ENCODE measurements at places on chromosomes 16 and 17. TPM values are rescaled to one million over a fixed set of nuclear protein-coding genes. Genes with fewer than 3 reads are reported as not detected.

Gene TOX3
- total RNA-seq, result not detected

Gene NAGS
- total RNA-seq, result 16.2 TPM

Gene SEPTIN1
- total RNA-seq, result not detected

Gene AIPL1
- total RNA-seq, result not detected

Gene CAVIN1
- 351 TPM for total RNA-seq

Gene SIRT7
- total RNA-seq, result 15.0 TPM

- no peak for DNase-seq
Measured at GRCh38 chr17:45393411-45393810, 39.3 kb downstream of the ARHGAP27 start.

DNA sequence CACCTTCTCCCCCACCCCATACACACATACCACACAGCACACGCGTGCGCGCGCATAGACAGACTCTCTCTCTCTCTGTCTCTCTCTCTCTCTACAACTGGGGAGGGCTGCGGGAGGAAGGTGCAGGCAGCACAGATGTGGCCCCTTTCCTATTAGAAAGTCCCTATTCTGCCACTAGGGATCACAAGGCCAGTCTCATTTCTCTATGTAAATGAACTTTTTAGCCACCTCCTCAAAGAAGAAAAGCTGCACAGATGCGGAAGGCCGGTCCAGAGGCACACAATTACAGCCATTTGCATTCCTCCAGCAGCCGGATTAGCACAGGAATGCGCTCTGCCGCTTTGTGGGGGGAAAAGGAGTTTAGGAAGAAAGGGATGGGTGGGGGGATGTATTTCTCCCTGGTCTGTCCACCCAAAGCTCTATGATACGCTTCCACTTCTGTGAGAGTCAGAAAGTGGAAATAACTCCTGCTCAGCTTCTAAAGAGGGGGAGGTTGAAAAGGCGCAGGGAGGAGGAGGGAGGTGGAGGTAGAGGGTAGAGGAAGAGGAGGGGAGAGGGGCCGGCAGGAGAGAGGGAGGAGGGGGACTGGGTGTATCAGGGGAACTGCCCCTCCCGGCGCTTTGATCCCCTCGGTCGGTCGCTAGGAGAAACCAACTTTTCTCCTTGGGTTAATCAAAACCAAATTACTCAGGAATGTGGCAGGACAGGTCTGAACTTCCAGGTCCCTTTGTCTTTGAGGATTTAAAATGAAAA lies 11.7 kb downstream of the ZFHX3 start:
- no peak for DNase-seq

DNA sequence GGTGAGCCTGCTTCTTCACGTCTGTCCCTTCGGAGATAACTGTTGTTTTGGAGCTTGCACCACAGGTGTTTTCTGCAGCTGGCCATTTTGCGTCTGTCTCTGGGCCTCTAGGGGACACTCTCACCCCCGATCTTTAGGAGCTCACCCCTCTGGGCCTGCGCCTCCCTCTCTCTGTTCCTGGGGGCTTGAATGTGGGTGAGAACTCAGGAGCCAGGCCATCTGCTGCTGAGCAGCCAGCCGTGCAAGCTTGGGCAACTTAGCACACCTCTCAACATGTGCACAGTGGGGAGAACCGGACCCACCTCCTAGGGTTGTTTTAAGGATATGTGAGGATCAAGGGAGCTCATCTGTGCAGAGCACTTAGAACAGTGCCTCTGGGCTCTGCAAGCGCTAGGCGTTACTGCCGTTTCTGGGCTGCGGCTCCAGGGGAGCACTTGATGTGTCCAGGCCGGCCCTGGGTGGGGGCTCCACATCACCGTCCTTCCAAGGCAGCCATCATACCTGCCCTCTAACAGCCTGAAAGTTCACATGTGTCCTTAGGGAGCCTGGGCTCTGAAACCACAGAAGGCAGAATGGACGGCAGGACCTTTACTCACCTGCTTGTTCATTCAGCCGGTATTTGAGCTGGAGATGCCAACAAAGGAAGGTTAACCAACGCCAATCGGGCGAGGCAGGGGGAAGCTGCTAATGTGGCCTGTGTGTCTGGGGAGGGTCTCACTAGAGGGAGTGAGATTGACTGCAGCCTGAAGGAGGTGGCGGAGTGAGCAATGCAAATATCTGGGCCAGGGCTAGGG lies 66.3 kb downstream of the MRC2 start:
- DNase-seq, result peak; percentile 73

DNA sequence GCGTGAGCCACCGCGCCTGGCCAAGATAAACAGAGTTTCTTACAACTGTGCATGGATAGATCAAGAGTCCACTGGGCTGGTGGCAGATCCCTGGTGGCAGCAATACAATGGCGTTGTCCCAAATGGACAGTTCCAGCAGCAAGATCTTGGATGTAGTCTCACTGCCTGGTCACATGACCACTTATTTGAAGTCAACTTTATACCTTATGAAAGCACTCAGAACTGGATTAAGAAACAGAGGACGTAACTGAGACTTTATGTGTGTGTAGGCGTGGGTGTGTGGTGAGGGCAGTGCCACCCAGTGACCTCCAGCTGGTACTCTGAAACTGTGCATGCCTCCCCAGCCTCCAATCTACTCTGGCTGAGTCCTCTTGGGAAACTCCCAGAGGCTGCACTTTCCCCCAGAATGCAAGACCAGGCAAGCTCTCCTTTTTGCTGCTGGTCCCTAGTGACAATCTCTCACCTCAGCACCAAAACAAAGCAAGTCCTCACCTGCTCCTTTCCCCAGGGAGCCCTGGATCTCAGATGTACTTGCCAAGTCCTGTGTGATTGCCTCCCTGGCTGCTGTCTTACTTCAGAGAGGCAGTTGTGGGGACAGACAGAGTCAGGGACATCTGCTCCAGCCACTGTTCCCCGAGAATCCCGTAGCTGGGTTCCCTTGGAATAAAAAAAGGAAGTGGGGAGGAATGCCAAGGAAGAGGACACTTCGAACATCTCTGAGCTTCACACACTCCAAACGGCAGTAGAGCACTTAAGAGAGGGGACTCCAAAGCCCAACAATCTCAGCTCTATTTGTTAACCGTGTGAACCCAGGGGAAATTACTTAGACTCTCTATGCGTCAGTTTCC lies 11.7 kb upstream of the ST6GALNAC2 start:
- DNase-seq, result peak; percentile 99

- DNase-seq, result no peak
Measured at GRCh38 chr17:17503566-17504130, 7.5 kb upstream of the RASD1 start.

GRCh38 chr16:17270683-17271109 lies 200.1 kb downstream of the XYLT1 start:
- DNase-seq, result no peak

DNA sequence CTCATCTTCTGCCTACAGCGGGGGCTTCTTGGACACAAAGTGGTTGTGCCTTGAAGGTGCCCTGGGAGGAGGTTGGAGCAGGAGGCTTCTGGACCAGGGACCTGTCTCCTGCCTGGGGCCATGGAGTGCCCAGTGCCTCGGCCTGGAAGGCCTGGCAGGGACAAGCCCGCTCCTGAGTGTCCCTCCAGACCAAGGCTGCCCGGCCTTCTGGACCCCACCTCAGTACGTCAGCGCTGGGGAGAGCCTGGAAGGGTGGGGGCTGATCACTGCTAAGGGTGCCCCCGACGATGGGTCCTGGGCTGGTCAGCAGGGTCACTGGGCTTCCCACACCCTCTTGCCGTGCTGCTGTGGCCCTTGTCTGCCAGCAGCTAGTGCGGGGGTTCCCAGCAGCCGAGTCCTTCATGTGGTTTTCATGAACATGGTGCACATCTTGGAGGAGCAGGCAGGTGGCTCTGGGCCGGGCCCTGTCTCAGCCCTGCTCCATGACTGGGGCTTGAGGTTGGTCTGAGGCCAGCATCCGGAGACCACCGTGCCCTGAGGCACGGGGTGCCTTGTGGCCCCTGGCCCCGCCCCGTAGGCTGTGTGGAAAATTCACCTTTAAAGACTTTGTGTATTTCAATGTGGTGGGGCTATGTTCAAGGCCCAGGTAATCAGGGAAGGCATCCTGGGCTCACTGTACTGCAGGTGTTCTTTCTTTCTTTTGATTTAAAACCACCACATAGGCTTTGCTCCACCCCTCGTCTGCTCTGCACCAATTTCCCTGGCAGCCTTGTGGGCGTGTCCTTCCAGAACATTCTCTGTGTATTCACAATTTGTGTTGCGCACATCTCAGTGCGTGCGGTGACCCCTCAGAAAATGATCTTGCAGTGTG lies 22.4 kb downstream of the MGRN1 start:
- no peak for DNase-seq

- no peak for DNase-seq
Measured at GRCh38 chr16:49875806-49876715, 20.1 kb upstream of the ZNF423 start.

DNA sequence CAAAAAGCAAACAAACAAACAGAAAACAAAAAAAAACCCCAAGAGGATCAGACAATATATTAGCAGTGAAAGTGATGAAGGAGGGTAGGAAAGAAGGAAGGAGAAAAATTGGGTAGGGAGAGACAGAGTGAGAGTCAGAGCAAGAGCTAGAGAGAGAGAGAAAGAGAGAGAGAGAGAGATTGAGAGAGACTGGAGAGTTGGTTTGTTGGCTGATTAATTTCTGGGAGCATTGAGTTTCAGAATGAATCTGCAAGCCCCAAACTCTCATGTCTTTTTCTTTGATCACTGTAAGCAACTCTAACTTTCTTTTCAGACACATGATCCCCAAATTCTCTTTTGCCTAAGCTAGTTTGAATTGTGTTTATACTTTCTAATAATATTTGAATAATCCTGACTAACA lies 388.1 kb downstream of the SHISA9 start:
- DNase-seq, result no peak

GRCh38 chr17:15447928-15448579 lies 19.4 kb downstream of the CDRT4 start:
- DNase-seq, result no peak

GRCh38 chr17:78883533-78884131 lies 19.4 kb downstream of the CEP295NL start:
- peak; percentile 37 for DNase-seq

GRCh38 chr17:35161281-35161761 lies 13.7 kb downstream of the UNC45B start:
- no peak for DNase-seq

DNA sequence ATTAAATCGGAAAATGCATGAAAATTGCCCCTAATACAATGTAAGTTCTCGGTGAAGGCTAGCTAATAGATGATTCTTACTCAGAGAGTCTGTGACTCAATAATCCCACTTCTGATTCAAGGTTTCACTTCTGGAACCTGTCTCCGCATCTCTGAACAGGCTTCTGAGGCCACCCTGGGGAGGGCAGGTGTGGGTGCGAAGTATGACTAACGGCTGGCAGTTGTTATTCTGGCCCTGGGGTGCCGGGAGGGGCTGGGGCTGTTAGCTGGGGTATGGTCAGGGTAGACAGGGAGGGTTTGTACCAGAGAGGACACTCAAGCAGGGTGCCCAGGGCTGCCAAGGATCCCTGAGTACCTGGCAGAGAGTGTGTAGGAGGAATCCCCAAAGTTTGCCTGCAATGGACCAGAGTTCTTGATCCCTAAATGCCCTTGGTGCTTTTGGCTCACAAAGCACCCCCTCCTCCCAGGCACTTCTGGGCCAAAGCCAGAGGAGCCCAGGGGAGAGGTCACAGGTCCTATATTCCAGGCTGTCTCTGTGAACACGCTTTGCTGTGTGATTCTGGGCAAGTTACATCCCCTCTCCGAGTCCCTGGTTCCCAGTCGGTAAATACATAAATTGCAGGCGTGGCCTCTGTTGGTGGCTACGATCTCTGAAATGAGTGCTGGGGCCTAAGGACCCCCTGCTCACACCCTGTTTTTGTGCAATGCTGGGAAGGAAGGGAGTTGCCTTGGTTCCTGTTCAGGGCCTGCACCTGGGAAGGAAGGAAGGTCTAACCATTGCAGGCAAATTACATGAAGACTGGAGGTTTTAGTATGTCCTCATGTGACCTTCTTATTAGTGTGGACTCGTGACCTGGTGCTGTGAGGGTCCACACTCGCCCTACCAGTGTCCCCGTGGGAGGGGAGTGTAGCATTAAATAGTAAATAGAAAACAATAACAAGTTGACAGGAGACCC lies 49.9 kb upstream of the CPNE2 start:
- peak; percentile 57 for DNase-seq

DNA sequence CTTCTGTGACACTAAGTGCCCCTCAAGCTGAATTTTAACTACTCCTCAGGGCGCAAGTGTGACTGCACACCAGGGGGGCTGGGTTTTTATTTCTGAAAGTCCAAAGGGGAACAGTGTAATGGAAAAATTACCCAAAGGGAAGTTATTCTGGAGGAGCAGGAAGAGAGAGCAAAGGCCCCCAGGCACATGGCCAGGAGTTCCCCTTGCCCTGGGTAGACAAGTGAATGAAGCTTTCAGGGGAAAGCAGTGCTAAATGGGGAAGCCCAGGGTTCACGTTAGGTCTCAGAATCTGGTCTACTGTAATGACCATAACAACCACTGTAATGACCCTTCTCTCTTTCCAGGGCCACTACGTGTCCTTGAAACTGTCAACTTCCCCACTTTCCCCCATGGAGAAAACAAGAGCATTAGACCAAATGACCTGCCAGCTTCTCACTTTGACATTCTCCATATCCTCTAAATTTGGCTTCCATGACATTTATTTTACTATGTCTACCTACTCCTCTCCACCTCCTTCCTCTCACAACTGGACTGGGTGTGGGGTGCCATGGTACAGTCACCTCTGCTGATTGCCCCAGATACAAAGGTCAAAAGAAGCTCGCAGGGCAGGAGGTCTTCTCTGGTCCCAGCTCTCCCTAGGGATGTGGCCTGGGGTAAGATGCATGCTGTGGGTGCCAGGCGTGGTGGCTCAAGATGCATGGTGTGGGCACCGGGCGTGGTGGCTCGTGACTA lies 34.1 kb upstream of the MMP2 start:
- DNase-seq, result no peak

GRCh38 chr16:265711-266110 lies 10.0 kb downstream of the RGS11 start:
- DNase-seq, result no peak
